Effector CD8-positive, alpha-beta T cell (primary cell): ENCODE measurements at places on chromosomes 6 and 20.

DNA sequence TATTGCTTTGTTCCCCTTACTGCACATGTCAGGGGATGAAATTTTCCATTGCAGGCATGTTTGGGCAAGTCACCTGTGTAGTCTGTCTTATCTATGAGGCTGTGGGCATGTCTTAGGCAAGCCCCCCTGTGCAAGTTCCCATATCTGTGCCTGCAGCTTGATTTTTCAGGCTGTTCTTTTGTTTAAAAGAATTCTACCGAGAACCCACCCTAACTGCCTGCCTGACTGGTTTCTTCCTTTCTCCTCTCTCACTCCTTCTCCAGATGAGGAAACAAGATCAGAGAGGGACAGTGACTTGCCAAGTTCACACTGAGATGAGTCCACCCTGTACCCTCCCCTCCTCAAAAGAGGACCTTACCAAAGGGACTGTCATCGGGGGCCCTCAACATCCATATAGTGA is 11.0 kb downstream of the TREML2 start:
- no peak for DNase-seq

GRCh38 chr6:134422426-134423231 is 104.7 kb upstream of the SGK1 start:
- DNase-seq = no peak

- DNase-seq = no peak
These were observed 207.1 kb downstream of the ERMARD start for GRCh38 chr6:169958510-169958909.

DNA sequence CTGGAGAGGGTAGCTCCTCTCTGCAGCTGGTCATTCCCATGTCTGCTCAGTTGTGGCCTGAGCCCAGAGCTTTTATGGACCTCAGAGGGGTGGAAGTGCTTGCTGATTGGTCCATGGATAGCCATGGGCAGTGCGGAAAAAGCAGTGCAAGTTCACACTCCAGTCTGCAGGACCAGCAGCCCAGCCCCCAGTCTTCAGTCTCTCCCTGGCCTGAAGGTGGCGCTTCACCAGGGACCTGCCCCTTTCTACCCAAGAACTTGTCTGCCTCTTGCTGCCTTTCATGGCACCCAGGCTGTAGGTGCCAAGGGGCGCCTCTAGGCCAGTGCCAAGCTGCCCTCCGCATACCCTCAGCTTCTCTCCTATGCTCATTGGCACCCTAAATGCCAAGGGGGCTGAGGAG is 91.0 kb downstream of the TBXT start:
- DNase-seq = no peak

- DNase-seq = no peak
These were observed 2.4 kb downstream of the GTSF1L start for GRCh38 chr20:43724383-43724782.

GRCh38 chr20:6711951-6712649 is 55.4 kb upstream of the BMP2 start:
- no peak for DNase-seq

DNA sequence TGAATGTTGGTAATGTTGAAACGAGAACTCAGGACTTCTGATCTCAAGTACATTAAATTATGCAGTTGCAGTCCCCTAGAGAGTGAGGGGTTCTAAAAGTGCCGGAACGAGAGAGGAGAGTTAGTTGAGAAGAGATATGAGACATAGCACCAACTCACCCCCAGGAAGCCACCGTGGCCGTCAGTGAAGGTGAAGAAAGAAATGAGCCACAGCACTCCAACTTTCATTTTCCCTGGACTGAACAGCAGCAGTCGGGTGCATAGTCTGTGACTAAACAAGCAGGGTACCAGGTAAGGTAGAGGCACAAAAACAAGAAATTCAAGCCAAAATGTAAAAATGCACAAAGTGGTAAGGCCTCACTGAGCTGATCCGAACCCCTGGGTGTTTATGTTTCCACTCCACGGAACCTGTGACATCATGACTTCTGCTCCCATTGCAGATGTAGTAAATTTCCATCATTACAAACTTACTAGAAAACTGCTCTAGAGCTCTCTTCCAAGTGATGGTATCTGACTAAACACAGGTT is 13.2 kb downstream of the ADGRF1 start:
- DNase-seq = no peak

GRCh38 chr6:141467881-141468280 is 664.8 kb upstream of the GJE1 start:
- DNase-seq = no peak

DNA sequence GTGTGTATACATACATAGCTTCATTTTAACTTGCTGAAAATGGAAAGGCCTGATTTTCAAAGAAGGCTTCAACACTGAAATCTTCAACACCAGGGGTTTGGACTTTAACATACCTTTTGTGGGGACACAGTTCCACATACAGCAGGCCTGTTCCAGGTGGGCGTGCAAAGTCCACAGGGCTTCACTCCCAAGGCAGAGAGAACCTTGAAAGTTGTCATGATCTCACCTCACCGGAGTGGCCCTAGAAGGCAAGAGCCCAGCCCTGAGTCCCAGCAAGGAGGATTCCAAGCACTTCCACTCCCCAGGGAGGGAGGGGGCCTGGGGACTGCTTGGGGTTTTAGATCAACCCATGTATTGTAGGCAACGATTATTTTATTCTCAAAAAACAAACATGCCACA is 47.2 kb downstream of the TMEM242 start:
- DNase-seq = no peak

- no peak for DNase-seq
These were observed 303.9 kb upstream of the DEFB112 start for GRCh38 chr6:50353603-50354002.

DNA sequence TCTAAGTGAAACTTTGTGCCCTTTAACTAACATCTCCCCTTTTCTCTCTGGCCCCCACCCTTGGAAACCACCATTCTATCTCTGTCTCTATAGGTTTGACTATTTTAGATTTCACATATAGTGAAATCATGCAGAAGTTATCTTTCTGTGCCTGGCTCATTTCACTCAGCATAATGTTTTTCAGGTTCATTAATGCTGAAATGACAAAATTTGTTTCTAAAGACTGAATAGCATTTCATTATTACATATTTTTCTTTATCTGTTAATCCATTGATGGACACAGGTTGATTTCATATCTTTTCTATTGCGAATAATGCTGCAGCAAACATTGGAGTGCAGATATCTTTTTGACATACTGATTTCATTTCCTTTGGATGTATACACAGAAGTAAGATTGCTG is 30.7 kb downstream of the MEI4 start:
- DNase-seq = no peak

GRCh38 chr6:44128020-44128917 is 915 bp downstream of the TMEM63B start:
- peak; percentile 13 for DNase-seq

- DNase-seq = no peak
These were observed 5.6 kb upstream of the SLC4A11 start for GRCh38 chr20:3244613-3245012.

GRCh38 chr20:4897600-4897999 is 103.7 kb downstream of the SLC23A2 start:
- no peak for DNase-seq

- no peak for DNase-seq
These were observed 2.2 kb downstream of the HSPA1B start for GRCh38 chr6:31829633-31830283.

- DNase-seq = no peak
These were observed 51.0 kb upstream of the L3MBTL3 start for GRCh38 chr6:129967427-129967826.

DNA sequence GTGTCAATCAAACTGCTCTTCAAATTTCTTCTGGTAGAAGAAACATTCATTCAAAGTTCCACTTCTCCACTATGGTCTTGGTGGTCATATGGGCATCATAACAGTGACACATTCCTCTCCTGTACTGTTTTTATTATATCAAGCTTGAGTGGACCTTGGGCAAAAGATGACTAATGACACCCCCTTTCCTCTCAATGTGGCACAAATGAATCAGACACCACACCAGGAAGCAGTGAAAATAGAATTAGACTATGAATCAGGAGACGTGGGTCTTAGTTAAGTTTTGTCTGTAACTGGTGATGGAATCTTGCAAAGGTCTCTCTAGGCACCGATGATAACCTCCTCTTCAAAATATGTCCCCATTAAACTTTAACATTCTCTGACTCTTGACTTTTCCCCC is 9.0 kb upstream of the NRSN1 start:
- DNase-seq = no peak

DNA sequence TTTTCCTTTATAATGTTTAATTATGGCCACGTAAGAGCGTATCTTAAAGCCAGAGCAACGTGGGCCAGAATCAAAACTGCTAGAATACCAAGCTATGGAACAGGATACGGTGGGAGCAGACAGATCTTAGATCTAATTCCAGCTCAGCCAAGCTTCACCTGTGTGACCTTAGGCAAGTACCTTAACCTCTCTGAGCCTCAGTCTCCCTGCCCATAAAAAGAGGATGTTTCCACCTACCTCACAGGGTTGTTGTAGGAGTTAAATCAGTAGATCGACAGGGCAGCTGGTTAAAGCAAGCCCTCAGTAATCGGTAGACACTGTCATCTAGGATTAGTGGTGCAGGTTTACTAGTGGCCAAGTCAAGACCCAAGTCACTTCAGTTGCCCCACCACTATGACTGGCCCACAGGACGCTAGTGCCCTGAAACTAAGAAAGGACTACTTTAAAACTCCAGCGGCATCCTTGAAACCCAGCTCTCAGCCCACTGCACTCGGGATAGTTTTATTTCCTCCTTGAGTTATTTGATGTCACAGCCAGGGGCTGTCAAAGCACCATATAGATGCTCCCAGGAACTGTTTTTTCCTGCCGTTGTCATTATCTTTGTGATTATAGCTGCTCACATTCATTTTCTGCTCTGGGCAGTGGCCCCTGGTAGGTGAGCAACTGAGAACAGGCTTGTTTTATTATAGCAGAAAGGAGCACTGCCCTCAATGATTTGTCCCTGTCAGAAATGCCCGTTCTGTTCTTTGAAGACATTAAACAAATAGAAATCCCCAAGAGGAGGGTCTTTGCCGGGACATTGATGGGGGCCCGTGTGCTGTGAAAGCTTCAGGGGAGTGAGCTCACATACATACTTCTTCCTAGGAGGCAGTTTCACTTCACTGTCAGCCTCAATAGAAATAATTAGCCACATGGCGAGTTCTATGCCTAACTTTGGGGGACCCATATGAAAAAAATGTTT is 63.1 kb downstream of the ISM1 start:
- no peak for DNase-seq

DNA sequence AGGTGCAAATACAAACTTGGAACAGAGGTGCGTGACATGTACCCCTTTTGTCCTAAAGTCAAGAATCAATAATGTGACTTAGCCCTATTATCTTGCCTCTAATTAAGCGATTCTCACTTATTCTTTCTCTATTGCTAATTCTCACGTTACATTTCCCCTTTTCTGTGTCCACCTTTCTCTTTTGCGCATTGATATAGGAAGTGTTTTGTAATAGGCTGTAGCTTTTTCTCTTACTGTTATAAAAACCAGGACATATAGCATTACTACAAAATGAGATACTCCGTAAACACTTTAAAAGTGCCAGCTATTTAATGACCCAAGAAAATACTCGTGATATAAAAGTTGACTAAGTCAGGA is 669 bp upstream of the TMEM30A start:
- DNase-seq = no peak

- DNase-seq = peak; percentile 52
These were observed 16.4 kb downstream of the ZNF311 start for GRCh38 chr6:28988536-28989311.

DNA sequence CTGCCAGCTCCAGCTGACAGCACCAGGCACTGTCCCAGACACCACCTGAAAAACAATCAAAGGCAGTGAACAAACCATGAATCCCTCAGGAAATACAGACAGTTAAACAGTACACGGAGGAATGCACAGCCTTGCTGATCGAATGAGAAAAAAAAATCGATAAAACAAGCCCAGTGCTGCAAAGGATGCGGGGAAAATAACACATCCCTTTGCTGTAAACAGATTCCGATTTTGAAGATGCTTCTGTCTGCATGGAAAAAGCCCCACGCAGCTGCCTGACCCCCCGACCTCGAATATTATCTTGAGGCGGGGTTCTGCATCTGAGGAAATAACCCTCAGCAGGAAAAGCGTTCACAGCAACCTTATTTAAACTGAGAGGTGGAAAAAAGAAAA is 43.9 kb downstream of the RBM38 start:
- DNase-seq = no peak

- DNase-seq = no peak
These were observed 169.4 kb downstream of the TMEM200A start for GRCh38 chr6:130535242-130535641.
